Mammary microvascular endothelial cell (primary cell): ENCODE measurements at places on chromosomes 6 and 20. TPM values are rescaled to one million over a fixed set of nuclear protein-coding genes. Genes with fewer than 3 reads are reported as not detected.

Gene RIPOR2
- 0.33 and 1.0 TPM in 2 replicates for total RNA-seq

Gene EYA2
- not detected in 2 replicates for total RNA-seq

Gene ADGRF1
- 0.60 TPM in 1 of 2 replicates, not detected in the other for total RNA-seq

Gene PTCHD4
- total RNA-seq, result 2.9 and 3.1 TPM in 2 replicates

Gene OPN5
- not detected in 2 replicates for total RNA-seq

Gene SLC22A2
- total RNA-seq, result not detected in 2 replicates
